NCI-H345 (cell line): ENCODE measurements at places on chromosomes 7 and 10.

- no peak for DNase-seq
Observed at GRCh38 chr10:52778511-52779392, 6.2 kb upstream of the MBL2 start.

DNA sequence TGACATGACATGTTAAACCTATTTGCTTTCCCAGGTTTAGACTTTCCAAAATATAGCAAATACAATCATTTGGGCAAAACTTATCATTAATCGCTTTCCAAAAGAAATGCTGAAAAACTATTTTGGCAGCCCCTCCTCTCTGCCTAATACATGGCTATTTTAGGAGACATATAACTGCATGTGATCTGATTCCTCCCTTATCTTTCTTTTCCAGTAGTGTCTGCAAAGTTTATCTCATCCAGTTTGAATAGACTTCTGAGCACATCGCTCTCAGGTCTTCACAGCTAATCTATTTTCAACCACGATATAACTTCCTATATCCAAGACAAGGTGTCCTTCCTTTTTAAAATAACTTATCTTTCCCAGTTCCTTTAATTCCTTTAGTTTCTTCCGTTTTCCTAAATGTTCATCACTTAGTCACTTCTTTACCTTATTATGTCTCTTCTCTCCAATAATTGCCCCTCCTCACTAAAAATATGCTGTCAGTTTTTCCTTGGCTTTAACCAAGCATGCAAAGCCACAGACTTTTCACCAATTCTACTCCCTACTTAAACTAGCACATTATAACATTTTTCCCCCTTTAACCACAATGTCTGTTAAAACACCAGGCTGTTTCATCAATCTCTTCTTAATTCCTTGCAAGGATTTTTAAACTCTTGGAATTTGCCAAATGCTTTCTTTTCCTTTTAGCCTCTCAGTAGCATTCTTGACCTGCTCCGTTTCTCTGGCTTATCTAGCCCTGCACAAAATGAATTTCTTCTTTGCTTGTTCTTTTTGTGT, 24.4 kb downstream of the GNG11 start:
- no peak for DNase-seq

DNA sequence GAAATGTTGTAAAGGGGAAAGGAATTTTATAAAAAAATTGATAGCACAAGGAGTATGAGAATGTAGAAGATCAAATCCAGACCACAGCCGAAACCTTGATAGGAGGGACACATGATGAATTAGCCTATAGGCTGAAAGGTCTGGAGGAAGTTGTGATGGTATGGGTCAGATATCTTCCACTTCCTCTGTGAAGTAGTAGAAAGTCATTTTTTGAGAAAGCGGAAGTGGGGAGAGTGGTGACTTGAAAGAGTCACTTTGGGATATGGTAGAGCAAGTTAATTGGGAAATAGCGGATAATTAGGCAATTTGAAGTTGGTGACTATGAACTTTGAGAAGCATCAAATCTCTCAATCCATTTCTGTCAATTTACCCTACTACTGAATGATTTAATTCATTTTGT, 99.4 kb downstream of the GRM8 start:
- DNase-seq, result no peak

GRCh38 chr7:17247357-17247756, 51.1 kb upstream of the AHR start:
- no peak for DNase-seq

DNA sequence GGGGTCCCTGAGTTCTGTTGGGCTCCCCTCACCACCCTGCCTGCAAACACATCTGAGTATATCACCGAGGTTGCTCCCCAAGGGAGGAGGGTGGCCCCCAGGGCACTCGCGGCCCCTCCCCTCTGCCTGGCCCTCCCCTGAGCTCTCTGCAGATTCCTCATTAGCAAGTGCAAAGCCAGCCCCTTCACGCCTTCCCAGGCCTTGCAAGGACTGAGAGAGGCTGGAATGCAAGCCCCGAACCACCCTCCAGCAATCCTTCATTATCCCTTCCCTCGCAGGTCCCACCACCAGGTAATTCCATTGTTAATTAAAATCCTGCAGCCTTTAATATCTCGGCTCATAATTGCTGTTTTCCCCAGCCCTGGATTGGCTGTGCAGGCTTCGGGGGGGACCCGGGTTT, 35.3 kb upstream of the MYL10 start:
- no peak for DNase-seq

- no peak for DNase-seq
Observed at GRCh38 chr7:30845426-30846135, 66.1 kb upstream of the AQP1 start.
